LoVo (cell line): ENCODE measurements at places on chromosomes 5 and 9.

DNA sequence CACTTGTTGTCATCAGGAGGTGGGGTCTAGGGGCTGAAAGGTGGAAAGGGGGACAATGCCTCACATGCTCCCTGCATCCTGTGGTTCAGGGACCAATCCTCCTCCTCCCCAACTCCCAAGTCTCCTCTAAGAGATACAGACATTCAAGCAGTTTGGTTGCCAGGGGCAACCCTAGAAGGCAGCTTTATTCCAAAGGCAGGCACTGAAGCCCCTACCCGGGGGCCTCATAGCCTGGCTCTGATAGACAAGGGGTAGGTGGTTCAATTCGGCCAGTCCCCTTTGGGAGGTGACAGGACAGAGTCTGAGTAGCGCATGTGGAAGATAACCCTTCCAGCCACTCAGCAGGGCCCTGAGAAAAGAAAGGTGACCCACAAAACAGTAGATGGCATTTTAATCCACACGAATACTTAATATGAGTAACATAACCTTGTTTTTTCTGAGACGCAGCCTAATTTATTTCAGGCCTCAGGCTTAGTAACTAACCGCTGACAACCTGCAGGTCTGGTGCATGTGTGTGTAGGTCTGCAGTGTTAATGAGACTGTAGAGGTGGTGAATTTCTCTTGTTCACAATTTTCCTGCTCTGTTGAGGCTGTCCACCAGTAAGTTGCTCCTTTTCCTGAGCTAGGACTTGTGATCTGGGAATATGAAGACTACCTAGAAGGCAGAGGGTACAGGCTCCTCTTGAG is 31.3 kb upstream of the HSPA9 start:
- no peak for DNase-seq

DNA sequence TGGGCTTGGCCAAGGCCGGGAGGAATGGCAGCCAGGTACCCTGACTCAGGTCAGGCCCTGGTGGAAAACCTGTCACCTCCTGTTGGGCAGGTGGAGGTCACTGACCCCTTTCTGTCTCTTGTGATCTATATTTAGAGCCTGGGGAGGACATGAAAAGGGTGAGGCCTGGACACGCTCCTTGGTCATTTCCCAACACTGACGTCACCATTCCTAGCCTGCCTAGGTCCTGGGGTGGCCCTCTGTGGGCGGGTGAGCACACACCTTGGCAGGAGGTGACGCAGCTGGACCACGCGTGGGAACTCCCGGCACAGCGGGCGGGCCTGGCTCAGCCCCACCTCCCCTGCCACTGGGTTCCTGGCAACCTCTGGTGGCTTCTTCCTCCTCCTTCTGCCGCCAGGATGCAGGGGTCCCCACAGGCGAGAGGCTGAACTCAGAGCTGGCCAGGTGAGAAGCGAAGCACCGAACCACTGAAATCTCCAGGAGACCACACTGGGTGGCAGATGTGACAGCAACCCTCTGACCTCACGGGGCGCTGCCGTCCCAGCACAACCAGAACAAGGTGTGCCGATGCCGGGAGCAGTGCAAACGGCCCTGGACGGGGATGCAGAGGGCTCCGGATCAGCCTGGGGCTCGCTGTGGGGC is 6.4 kb upstream of the RALGDS start:
- DNase-seq, result no peak

DNA sequence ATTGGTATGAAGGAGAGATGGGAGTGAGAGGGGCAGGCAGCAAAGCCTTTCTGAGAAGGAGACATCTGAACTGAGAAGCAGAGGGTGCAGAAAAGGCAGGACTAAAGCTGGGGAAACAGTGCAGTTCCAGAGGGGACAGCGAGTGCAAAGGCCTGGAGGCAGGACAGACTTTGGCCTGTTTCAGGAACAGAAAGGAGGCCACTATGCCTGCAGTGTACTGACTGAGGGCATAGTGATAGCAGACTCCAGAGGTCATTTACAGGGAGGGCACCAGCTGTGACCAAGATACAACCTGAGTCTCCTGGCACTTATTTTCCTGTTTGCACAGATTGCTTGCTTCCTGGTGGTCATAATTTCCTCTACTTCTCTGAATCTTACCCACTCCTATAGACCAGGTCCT is 29.6 kb downstream of the SPARC start:
- no peak for DNase-seq

GRCh38 chr9:114394523-114395333 is 6.9 kb upstream of the AKNA start:
- no peak for DNase-seq

DNA sequence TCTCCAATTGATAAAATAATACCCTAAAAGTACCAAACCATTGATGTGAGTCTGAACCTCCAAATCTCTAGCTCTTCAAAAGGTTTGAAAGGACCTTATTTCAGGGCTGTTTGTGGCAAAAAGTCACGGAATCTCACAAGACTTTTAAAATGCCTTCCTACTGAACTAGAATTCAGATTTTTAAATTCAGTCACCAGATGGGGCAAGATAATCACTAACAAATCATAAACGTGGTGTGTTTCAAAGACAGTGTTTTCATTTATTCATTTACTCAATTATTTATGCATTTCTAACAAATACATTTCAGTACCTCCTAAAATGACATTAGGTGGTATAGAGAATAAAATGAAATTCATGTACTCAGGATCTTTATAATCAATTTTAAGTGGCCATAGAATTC is 68.2 kb upstream of the SMC2 start:
- no peak for DNase-seq
